ENCODE measurements at places on chromosomes 11 and 22.

DNA sequence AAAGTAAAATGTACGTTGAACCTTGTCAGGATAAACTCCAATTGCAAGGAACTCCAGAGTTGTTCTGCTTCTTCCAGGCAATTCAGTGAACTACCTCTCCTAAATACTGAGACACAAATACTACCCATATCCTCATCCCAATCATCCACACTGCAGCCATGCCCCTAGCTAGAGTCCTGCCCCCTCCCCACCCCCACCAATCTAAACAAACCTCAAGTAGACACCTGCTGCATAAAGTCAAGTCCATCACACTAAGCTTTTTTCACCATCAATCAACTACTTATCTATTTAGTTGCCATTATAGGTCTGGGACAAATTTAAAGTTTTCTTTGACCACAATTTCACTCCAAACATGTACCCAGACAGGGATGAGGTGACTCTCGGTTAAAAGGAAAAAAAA, 93.2 kb upstream of the APOA1 start:
- no peak for DNase-seq

DNA sequence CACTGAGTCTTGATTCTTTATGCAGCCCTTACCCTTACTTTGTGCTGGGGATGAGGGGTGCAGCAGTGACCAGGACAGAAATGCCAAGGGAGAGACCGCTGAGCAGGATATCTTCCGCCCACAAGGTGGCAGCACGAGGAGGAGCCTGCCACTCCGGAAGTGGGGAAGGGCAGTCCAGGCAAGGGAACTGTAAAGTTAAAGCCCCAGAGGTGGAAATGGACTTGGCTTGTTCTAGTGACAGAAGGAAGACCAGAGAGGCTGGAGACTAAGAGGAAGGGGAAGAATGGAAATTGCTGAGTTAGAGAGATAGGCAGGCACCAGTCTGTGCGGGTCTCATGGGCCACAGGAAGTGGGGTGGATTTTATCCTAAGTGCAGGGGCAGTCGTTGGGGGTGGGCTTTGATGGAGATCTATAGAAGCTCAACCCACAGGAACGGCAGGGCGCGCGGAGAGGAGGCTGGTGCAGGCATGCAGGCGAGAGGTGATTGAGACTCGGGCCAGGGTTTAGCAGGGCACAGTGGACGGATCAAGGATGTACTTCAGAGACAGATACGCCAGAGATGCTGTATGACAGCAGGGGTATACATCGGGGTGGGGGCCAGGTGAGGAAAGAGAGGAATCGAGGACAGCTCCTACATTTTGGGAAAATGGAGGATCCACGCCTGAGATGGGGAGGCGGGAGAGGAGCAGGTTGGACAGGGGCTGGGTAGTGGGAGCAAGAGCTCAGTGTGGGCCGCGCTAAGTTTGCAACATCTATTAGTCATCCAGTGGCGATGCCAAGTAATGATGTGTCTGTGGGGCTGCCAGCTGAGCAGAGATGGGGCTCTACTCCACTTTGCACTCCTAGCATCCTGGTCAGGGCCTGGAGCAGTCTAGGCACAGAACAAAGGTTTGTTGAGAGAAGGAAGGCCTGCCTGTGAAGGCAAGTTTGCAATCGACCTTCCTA, 3.3 kb upstream of the GRK2 start:
- peak; percentile 82 for DNase-seq

- DNase-seq, result no peak
Observed at GRCh38 chr11:74135127-74135840, 35.5 kb downstream of the C2CD3 start.

DNA sequence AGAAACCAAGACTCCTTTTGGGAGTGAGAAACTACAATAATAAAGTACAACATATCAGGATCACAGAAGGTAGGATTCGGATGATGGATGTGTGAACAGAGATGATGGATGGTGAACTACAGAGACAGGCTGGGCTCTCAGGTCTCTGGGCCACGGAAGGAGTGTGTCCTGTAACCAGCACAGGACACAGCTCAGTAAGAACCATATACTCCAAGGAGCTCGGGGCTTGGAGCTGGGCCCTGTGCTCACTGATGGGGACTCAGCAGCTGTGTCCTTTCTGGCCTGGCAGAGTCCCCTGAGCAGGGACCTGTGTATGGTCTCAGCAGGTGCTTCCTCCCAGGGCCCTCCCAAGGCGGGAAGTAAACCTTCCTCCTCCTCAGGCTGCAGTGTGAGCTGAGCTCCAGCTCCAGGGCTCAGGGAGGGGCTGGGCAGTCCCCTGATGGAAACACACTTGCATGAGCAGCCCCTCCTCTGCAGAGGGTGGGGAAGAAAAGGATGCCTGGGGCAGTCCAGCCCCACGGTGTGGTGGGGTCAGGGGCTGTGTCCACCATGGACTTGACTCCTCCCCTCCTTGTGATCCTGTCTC, 39.8 kb upstream of the TOP3B start:
- no peak for DNase-seq

DNA sequence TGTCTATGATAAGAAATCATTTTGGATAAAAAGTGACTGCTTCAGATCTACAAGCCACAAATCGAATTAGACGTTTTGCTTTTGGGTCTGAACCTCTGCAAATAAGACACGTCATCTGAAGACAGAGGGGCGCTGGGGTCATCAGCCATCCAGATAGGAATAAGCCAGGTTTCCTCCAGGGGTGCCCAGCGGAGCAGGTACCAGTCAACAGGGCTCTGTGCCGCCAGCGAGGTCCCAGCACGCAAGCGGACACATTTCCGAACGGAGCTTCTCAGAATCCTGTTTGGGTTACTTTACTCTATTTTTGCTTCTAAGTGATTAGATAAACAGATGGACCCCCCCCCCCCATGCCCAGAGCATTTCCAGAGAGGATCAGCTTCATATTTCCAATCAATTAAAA, 873.8 kb downstream of the BRD1 start:
- DNase-seq, result no peak

- no peak for DNase-seq
Observed at GRCh38 chr22:21816787-21817496, 50.5 kb downstream of the MAPK1 start.

- no peak for DNase-seq
Observed at GRCh38 chr11:60570970-60571369, 55.8 kb downstream of the MS4A13 start.

GRCh38 chr22:45296628-45297297, 12.0 kb downstream of the UPK3A start:
- DNase-seq, result no peak

DNA sequence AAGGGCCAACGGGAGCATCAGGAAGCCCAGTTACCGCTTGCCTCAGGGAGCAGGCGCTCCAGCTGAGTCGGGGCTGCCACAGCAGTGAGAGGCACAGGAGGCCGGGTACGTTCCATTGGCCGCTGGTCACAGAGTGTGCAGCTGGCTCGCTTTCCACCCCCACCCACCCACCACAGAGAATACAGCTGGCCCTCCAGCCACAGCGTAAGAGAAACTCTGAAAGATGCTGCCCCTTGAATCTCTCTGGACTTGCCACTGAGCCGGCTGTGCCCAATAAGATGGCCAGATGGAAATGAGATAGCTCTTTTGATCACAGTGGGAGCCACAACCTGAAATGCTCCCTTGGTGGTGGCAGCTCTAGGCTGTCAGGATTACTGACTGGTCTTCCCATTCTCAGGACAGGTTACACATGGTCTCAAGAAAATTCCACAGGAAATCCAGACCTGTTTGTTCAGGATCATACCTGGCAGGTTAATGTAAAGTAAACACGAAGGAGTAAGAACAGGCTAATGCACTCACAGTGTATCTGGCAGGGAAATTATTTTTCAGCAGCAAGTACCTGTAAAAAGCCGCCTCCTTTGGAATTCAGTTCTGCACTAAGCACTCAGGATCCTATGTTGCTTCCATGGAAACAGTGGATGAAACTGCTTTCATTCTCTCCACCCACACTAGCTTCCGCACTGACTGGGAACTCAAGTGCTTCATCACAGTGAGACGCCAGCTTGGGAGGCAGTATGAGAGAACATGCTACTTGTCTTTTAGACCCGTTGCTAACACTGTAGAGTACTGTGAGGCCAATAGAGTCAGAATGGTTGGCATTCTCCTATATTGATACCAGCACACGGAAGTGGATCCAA, 16.5 kb downstream of the SIAE start:
- peak; percentile 69 for DNase-seq

GRCh38 chr22:23128269-23129108, 13.3 kb downstream of the RSPH14 start:
- DNase-seq, result peak; percentile 81

DNA sequence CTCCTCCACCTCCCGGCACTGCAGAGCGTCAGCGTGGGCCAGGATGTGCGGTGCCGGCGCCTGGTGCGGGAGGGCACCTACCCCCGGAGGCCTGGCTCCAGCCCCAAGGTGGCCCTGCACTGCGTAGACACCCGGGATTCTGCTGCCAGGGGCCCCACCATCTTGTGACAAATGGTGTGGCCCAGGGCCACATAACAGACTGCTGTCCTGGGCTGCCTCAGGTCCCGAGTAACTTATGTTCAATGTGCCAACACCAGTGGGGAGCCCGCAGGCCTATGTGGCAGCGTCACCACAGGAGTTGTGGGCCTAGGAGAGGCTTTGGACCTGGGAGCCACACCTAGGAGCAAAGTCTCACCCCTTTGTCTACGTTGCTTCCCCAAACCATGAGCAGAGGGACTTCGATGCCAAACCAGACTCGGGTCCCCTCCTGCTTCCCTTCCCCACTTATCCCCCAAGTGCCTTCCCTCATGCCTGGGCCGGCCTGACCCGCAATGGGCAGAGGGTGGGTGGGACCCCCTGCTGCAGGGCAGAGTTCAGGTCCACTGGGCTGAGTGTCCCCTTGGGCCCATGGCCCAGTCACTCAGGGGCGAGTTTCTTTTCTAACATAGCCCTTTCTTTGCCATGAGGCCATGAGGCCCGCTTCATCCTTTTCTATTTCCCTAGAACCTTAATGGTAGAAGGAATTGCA, 13.5 kb downstream of the TSKU start:
- no peak for DNase-seq

DNA sequence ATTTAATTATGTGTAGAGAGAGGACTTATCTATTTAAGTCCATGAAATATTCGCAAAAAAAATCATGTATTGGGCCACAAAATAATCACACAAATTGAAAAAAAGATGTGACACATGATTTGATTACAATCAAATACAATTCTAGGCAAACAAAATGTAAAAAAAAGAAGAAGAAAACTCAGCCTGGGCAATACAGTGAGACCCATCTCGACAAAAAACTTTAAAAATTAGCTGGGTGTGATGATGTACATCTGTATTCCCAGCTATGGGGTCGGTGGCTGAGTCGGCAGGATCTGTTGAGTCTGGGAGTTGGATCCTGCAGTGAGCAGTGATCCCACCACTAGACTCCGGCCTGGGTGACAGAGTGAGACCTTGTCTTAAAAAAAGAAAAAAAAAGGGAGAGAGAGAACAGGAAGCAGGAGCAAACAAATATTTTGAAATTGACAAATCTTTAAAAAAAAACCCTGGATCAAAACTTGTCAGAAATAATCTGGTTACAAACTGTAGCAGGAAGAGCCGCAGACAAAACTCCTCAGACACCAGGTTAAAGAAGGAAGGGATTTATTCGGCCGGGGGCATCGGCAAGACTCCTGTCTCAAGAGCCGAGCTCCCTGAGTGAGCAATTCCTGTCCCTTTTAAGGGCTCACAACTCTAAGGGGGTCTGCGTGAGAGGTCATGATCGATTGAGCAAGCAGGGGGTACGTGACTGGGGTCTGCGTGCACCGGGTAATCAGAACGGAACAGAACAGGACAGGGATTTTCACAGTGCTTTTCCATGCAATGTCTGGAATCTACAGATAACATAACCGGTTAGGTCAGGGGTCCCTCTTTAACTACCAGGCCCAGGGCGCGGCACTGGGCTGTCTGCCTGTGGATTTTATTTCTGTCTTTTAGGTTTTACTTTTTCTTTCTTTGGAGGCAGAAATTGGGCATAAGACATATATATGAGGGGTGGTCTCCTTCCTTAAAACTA, 3.3 kb upstream of the TYMP start:
- no peak for DNase-seq

DNA sequence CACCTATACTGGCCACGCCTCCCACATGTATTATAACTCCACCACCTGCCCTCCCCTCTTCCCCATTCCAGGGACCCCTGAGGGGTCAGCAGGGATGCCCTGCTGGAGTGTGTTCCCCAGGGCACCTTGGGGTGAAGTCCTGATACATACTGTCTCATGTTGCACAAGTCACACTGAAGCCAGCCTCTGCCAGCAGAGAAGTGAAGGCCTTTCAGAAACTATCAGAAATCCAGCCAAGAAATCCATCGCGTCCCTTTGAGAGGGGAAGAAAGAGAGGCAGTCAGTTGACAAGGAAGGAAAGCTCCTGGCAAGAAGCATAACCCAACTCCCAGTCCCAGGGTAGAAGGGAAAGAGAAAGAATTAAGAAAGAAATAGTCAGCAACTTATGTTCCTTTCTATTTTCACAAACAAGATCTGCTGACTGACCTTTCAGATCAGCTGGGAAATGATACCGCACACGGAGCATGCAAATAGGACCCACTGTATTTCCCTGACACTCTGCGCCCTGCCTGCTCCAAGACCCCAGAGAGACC, 45.2 kb downstream of the SC5D start:
- no peak for DNase-seq

DNA sequence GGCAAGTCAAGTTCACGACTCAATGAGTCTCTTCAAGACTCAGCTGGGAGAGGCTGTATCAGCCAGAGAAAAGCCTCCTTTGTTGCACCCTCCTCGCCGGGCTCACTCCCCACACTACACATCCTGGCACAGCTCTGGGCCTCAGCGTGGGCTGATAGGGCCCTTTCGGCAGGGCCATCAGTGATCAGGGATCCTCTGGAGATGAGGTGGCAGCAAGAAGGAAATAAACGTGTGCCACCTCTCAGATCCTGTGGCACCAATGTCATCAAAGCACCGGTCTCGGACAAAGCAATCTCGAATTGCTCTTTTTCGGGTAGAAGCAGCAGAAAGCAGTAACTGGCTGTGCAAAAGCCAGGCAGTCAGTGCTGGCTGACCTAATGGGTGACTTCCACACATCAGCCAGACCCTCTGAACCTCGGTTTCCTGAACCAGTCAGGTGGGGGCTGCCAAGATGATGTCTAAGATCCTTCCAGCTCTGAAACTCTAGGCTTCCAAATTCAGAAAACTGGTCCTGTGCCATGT, 2.1 kb downstream of the EHD1 start:
- DNase-seq, result no peak

- DNase-seq, result no peak
Observed at GRCh38 chr22:19478045-19478900, 720 bp downstream of the UFD1 start.

DNA sequence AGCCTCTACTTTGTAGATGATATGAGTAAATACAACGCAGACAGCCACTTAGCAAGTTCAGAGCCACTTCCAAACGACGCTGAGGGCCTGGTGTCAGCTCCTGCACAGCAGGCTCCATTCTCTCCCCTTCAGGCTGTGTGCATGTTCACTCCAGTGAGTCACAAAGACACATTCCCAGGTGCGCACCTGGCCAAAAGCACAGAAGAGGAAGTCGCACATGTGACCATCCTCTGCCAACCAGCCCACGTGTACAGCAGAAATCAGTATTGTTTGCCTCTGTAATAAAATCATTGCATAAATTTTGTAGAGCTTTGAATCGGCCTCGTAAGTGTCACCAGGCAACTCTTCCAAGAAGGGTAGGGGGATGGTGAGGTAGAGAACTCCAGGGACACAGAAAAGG, 19.5 kb upstream of the TPH1 start:
- DNase-seq, result no peak

GRCh38 chr11:102204174-102204573, 93.9 kb downstream of the YAP1 start:
- no peak for DNase-seq

GRCh38 chr11:65429724-65430405, 7.3 kb downstream of the NEAT1 start:
- DNase-seq, result no peak

GRCh38 chr11:67415501-67416304, at the start of gene CARNS1:
Gene CARNS1, plus strand, starts transcription at chr11:67415678. Its CDS starts 522 bp downstream, at chr11:67416200.
- no peak for DNase-seq

GRCh38 chr11:102287964-102288724, 29.1 kb upstream of the BIRC3 start:
- peak; percentile 72 for DNase-seq

All from retina (tissue), 1 donor.